Sigmoid colon (tissue), 7 donors: ENCODE measurements at places on chromosomes 12 and 14.

GRCh38 chr14:104876251-104876699, 11.2 kb downstream of the CEP170B start:
- no peak for DNase-seq

DNA sequence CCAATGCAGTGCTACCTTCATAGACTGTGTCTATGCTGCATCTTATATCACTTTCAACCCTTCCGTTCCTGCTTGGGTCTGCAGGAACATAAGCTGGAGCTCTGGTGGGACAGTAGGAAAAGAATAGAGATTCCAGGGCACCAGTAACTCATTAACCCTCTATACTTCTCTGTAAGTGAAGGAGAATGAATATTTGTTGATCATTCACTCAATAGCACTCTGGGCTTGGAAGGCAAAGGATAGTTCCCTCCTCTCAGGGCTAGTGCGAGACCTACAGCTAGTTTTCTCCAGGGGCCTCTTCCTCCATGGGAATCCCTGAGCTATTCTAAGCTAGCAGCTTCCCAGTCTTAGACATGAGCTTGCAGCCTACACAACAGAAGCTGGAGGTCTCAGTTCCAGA, 84.7 kb downstream of the BMP4 start:
- no peak for DNase-seq

DNA sequence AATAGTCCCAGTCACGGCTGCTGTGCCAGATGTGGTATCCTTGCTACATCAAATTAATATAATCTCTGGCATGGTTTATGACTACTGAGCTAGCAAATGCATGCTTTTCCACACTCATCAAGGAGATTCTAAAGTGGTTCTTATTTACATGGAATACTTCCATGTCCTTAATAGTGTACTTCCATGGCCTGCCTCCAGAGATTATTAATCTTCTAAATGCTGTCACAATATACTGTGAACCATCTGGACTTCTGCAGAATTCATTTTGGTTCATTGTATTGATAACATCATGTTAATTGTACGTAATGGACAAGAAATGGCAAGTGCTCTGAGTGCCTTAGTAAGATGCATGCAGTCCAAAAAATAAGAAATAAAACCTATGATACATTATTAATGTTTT, 230.8 kb downstream of the NUAK1 start:
- no peak for DNase-seq

GRCh38 chr14:23922545-23922944, 31.0 kb upstream of the DHRS4 start:
- DNase-seq: no peak

- DNase-seq: no peak
These were observed at the start of gene HHIPL1 for GRCh38 chr14:99644723-99645544. Gene HHIPL1 (plus strand): TSS chr14:99645129. CDS start chr14:99645208, 79 bp downstream.

DNA sequence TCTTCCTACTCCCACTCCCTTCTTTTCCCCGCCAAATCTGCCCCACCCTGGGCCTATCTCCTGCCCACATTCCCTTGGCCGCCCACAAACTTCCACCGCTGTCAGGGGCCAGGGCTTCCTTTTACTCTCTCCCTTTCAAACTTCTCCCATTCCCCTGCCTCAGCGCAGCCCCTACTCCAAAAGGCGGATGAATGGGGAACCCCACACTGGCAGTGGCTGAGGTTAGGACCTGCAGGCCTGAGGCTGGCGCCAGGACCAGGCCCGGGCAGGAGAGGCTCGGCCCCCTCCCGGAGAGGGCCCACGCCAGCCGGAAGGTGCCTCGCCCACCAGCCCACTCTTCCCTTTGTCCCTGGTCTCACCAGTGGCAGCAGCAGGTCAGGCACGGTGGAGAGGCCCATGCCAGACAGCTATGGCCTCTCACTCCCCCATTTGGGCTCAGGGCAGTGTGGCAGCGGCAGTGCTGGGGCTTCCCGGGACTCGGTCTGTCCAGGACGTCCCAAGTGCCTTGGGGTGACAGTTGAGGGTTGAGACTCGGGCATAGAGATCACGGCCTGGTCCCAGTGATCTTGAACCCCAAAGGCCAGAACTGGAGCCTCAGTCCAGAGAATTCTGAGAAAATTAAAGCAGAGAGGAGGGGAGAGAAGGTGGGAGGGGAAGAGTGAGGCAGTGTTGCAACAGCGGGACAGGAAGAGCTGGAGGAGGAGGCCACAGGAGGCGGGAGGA, at the start of gene TNFRSF1A:
Gene TNFRSF1A (minus strand): TSS at position 660 of the 723 bp plus-strand sequence. CDS start 262 bp downstream, at position 398.
- DNase-seq: peak; percentile 93

- DNase-seq: no peak
These were observed 357.4 kb downstream of the TMEM117 start for GRCh38 chr12:44193281-44193680.

DNA sequence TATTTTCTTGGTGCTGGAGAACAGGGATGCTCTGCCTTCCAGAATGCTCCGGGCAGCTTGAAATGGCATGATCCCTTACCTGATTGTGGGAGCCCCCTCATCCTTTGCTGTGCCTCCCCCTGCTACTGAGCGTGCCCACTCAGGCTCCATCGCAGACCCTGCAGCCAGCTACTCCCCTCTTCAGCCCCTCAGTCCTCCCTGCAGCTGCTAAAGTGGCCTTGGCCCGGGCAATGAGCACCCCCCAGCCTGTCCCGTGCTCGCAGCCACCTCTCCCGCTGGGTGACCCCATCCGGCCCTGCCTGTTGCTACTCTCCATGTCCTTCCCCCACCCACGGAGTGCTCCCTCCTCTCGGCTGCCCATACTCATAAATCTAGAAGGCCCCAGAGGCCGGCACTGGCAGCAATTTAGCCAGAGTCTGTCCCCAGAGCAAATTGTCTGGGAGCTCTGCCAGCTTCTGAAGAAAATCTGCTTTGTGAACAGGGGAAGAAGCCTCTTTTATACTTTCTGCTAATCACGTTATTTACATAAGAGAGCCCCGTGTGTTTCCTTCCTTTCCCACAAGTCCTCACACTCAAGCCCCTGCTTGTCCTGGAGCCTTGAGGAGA, 143.7 kb upstream of the FRMD6 start:
- peak; percentile 89 for DNase-seq

GRCh38 chr12:122282061-122282460, 15.8 kb upstream of the VPS33A start:
- DNase-seq: no peak

DNA sequence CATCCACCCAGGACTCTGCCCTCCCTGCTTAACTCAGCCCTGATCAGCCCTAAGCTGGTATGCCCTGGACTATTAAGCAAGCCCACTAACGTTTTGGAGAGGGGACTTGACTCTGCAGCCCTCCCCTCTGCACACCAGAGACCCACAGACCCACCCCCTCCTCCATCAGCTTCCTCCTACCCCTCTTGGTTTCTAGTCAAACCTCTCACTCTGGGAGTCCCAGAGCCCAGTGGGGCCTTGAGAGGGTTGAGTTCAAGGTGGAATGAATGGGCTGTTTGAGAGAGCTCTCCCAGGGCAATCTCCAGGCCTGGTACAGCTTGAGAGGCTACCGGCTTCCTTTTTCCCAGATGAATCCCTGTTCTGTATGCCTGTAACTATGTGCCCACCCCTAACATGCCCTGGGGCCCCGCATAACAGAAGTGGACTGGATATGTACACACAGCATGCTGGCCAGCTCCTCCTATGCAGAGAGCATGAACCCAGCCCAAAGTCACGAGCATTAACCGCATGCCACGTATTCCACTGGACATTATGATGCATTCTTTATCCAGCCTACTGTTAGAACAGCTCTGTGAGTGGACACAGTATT, 43.6 kb downstream of the IRF2BPL start:
- DNase-seq: no peak

DNA sequence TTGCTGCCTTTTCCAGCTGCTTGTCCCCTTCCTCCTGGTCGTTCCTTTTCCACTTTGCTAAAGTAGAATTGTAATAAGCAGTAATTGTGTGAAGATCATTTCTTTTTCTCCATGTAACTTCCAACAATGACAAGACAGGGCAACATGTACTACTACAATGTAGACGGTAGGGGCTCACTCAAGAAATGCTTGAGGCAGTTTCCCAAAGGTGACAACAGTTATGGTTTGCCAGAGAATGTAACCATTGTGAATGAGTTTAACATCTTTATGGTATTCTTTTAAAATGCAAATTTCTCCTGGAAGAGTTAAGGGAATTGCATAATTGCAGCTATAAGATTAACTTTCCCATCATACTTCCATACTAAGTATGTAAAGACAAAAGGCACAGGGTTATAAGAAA, 23.8 kb upstream of the PHLDA1 start:
- no peak for DNase-seq

DNA sequence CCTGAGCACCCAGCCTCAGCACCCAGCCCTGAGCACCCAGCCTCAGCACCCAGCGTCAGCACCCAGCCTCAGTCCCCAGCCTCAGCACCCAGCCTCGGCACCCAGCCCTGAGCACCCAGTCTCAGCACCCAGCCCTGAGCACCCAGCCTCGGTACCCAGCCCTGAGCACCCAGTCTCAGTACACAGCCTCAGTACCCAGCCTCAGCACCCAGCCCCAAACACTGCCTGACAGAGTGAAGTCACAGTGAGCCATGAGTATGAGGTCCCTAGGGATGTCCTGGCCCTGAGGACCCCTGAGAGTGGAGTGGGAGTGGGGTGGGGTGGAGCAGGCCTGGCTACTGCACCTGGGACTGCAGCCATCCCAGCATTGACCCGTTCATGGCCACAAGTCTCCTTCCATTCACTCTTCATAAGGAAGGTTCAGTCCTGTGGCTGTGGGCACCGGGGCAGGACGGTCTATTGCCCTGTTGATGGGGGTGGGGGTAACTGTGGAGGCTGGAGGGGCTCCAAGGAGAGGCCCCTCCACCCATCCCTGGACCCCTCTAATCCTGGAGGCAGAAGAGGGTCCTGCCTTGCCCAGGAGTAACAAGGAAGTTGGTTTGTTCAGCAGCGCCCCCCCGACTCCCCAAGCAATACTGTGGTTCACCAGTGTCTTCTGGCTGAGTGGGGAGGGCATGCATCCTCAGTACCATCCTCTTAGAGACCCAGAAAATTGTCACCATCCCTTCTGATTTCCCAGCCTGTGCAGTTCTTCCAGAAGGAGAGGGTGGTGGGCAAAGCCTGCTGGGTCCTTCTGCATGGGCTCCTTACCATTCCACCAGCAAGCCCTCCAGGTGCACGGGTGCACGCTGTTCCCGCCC, 140.5 kb downstream of the ADGRD1 start:
- DNase-seq: peak; percentile 46

DNA sequence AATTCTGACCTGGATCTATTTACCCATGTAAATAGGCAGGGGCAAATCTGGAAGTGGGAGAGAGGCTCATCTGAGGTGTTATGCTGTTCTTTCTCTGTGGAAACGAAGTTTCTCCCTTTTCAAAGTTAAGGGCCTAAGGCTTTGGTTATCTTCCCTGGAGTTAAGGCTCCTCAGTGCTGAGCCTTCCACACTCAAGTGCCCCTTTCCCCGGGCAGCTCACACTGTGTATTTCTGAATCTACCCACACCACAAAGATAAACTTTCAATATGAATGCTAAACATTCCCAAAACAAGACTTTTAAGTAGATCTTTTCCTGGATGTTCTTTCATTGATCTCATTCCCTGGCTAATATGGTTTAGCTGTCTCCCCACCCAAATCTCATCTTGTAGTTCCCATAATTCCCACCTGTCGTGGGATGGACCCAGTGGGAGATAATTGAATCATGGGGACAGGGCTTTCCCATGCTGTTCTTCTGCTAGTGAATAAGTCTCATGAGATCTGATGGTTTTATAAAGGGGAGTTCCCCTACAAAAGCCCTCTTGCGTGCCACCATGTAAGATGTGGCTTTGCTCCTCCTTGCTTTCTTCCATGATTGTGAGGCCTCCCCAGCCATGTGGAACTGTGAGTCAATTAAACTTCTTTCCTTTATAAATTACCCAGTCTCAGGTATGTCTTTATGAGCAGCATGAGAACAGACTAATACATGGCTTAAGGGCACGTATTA, 251.1 kb downstream of the NAV3 start:
- no peak for DNase-seq

- no peak for DNase-seq
These were observed 663 bp downstream of the WASHC3 start for GRCh38 chr12:102061096-102061559.

- DNase-seq: no peak
These were observed 68.9 kb upstream of the DLK1 start for GRCh38 chr14:100657780-100658179.

GRCh38 chr12:104730763-104731162, 227.3 kb downstream of the SLC41A2 start:
- no peak for DNase-seq

- no peak for DNase-seq
These were observed 6.5 kb downstream of the NOXRED1 start for GRCh38 chr14:77416836-77417235.

DNA sequence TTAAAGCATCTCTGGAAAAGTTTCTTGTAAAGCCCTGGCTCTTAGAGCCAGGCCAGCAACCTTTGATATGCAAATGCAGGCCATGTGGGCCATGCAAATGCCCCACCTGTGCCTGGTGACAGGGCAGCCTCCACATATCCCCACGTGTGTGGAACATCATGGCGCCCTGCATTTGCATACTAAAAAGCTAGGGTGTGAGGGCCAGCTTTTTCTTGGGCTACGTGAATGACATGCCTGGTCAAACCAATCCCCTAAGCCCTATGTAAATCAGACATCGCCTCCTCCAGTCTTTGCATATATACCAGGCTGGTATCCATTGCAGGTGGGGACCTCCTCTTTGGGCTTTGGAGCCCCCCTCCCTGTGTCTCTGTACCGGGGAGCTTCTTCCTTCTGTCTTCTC, 6.4 kb downstream of the CSRP2 start:
- no peak for DNase-seq

- DNase-seq: no peak
These were observed 103.3 kb upstream of the BBS10 start for GRCh38 chr12:76451528-76451927.

DNA sequence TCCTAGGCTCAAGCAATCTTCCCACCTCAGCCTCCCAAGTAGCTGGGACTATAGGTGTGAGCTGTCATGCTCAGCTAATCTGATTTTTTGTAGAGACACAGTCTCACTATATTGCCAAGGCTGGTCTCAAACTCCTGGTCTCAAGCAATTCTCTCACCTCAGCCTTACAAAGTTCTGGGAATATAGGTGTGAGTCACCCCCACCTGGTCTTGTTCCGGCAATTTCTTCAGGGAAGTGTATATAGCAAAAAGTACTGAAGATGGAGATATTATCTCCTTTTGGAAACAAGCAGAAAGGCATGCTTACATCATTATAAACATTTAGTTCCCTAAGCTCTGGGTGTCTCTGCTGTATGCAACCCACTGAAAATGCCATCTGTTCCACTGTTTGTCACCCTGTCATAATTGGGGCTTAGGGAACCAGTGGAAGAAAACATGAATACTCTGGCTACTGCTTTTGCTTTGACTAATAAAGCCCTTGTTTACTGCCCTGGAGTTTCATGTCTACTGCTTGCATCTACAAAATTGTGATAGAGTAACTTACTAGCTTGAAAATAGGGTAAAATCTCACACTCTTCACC, 940.2 kb downstream of the GALC start:
- no peak for DNase-seq

DNA sequence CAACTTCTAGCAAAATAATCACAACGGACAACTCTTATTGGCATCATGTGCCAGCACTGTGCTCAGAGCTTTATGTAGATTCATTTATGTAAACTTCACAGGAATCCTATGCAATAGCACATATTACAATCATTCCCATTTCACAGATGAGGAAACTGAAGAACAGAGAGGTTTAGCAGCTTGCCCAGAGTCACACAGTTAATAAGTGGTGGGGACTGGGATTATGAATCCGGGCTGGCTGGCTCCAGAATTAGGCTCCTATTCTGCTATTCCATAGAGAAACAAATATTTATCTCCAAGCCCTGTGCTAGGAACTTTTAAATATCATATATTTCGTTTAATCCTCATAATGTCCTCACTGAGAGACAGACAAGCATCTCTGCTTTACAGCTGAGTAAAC, 52.4 kb upstream of the OAS1 start:
- no peak for DNase-seq

GRCh38 chr14:96648506-96649326, 146.5 kb downstream of the PAPOLA start:
- no peak for DNase-seq
